Stimulated activated CD4-positive, alpha-beta T cell treated with anti-CD3 and anti-CD28 coated beads, Interleukin-12 subunit alpha, Interleukin-12 subunit beta, amount 100 ng/mL, for 24 hours (primary cell): ENCODE measurements at places on chromosomes 12 and 14.

DNA sequence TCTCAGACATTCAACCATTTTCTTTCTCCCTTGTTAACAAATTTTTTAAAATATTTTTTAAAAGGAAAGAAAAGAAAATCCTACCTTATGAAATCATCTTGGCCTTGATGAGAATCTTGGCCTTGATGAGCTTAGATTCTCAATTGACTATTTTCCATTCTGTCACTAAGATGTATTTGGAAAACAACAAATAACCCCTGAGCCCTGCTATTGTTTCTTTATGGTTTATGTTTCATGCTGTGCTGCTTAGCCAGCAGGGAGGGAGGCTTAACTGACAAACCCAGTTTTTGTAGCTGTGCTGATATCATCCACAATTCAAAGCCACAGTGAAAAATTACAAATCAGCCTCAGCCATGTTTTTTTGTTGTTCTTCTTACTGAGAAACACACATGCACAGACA, 404.1 kb downstream of the RAD51B start:
- DNase-seq: no peak

DNA sequence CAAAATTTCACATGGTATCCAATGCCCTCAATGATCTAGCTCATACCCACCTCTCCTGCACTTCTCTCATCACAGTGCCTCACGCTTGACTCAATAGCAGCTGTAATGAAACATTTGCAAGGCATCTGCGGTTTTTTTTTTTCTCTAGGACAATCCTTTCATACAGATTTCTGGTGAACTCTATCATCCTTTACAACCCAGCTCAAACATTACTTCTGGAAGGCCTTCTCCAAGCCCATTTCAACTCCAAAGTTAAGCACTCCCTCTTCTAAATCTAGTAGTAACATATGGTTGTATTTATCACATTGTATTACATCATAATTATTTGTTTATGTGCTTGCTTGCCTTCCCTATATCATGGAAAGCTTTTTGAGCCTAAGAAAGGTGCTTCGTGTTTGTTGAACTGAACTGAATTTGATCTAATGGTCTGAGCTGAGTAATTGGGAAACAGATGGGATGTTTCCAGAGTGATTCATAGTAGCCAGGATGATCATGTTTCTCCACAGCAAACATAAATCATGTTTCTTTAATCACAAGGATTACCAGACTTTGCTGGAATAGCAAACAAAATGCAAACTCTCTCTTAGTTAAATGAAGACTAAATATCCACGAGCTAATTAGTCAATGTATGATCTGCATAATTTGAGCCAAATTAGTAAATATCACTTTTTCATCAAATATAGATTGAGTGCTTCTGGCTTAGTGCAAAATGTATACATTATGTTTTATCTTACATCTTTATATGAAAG, 14.3 kb downstream of the CFL2 start:
- DNase-seq: no peak

DNA sequence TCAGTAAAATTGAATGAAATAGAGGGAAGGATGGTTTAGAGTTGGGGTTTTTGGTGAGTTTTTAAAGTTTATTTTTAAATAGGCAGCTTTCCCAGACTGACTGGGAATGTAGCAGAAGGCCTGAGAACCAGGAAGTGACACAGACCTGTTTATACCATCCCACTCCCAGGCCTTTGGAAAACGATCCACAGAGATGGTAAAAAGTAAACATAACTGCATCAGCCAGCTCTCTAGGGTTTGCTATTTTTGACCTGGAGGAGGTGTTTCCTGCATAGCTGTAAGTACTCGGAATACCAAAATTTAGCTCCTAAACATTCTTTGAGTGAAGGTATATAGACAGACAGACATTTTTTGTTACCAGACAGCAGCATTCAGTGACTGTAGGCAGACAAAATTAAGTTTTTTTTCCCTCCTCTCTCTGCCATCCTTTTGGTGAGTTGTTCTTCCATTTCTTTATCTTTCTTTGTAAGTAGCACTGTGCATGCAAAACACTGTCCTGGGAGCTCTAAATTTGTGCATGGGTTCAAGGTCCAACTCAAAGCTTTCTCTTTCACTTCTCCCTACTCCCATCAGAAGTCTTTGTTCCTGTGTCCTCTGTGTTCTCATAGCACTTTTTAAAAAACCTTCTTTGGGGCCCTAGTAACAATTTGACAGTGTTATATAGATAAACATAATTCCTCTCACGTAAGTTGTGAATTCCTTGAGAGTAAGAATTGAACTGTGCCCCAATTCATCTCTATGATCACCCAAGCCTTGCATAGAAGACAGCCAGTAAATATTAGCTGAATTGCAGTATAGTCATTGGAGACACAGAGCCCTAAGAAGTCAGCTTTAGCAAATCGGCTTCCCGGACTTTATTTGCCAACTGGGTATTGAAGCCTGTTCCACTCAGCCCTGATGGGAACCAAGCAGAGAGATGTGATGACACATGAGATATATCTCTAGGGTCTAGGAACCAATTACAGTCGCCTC, 37.4 kb downstream of the SUSD6 start:
- DNase-seq: no peak

- DNase-seq: no peak
These were observed 99.3 kb downstream of the PHLDA1 start for GRCh38 chr12:75932241-75932640.

- DNase-seq: no peak
These were observed 35.6 kb downstream of the DAD1 start for GRCh38 chr14:22553445-22553844.
